ENCODE measurements at places on chromosomes 5 and 9.

DNA sequence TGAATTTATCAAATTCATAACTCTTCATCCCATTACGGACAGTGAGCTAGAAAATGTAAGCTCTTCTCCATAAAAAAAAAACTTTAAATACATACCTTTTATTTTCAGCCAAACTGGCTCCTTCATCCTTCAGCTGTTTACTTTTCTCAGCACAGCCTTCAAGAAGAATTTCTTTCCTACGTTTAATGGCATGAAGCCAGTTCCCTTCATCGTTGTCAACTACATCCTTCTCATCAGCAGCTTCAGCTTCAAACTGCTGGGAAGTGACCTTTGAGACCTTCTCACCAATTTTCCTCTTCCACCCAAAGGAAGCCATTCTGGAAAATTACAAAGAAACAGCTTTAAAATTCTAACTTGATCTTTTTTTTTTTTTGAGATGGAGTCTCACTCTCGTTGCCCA lies 9.1 kb downstream of the TTC33 start:
- H3K27me3 ChIP-seq: no peaks in the 10 kb centered on the region
- H3K4me3 ChIP-seq: no peak overlapping the region
- no peak overlapping the region for H3K27ac ChIP-seq
- H3K36me3 ChIP-seq: peaks cover 7% of the 10 kb centered on the region
- H3K4me1 ChIP-seq: no peaks in the 10 kb centered on the region

DNA sequence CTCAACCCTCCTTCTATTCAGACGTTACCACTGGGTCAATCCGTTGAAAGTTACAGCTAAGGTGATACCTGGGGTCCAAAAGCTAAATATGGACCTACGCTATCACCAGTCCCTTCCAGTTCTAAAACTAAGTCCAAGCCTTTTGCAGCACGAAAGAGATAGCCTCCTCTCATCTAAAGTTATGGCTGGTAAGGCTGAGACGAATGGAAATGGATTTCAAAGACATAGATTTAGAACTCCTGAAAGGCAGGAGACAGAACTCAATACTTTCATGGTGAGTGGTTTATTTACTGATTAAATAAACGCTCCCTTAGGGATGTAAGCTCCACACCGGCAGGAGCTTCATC lies 751 bp upstream of the RIC1 start:
- H3K27me3 ChIP-seq: no peaks in the 10 kb centered on the region
- peak overlapping the region; percentile 87 for H3K27ac ChIP-seq
- H3K4me1 ChIP-seq: no peaks in the 10 kb centered on the region
- H3K4me3 ChIP-seq: peak overlapping the region; percentile 95
- no peak for DNase-seq
- H3K36me3 ChIP-seq: 0 out of 3 replicates have a peak, but pooled peaks cover 4% of the 10 kb centered on the region

DNA sequence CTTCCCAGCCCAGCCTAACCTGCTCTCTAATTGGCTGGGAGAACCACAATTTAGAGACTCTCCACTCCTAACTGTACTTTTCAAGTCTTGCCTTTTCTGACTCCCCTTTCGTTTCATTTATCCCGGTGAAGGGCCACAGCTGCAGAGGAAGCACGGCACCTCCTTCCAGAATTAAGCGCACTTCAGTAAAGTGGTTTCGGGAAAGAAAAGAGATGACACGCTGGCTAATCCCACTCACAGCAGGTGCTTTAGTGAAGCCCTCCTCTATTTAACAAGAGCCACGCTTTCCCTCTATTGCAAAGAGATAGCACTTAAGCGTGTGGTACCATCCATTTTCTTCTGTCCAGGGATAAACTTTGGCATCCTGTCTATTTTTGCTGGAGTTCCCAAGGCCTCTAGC lies 4.8 kb downstream of the DNAH5 start:
- H3K4me3 ChIP-seq: no peak overlapping the region
- H3K27me3 ChIP-seq: no peaks in the 10 kb centered on the region
- H3K4me1 ChIP-seq: no peaks in the 10 kb centered on the region
- no peaks in the 10 kb centered on the region for H3K36me3 ChIP-seq
- H3K27ac ChIP-seq: no peak overlapping the region

- H3K4me3 ChIP-seq: no peak overlapping the region
- no peak overlapping the region for H3K27ac ChIP-seq
- no peak for DNase-seq
- peaks cover 12% of the 10 kb centered on the region for H3K27me3 ChIP-seq
- H3K4me1 ChIP-seq: no peaks in the 10 kb centered on the region
These were observed 11.4 kb upstream of the ADRA1B start for GRCh38 chr5:159904874-159905273.

DNA sequence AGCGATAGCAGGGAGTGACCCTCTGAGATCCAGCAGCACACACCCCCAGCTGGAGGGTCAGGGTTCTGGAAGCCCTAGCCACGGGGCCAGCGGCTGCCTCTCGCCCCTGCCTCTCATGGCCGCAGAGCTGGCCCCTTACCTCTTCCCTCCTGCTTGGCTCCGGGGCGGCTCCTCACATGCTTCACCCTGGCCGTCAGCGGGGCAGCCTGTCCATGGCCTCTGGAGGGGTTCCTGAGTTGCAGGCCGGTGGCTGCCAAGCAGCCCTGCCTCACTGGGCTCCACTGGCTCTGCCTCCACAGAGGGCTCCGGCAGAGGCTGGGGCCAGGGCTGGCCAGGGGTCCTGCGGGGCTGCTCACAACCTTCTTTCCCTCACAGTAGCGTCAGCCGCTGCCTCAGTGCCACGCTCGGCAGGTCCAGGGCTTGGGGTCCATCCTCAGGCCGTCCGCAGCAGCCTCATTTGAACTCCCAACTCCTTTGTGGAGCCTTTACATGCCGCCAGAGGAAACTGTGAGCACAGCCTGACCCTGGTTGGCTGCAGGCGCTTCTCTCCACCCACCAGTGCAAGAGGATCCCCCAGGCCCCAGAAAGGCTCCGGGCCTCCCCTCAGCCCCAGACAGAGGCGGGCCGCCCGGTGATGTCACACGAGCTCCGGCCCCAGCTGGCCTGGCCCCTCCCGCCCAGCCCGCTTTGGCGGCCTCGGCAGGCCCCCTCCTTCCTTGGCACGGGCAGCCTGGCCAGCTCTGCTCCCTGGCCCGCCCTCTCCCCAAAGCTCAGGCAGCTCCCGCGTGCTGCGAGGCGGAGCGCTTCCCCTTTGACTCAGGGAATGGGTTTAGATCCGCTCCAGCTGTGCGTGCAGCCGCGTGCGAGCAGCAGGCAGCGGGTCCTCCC lies at the start of gene ANGPTL2:
ANGPTL2 (minus strand) TSS at position 460 of the 888 bp plus-strand sequence. CDS start 13,904 bp downstream, outside the sequence.
- peaks cover 14% of the 10 kb centered on the region for H3K4me1 ChIP-seq
- DNase-seq: peak; percentile 23
- peaks cover 41% of the 10 kb centered on the region for H3K27me3 ChIP-seq
- no peak within 1 kb of the TSS for H3K27ac ChIP-seq
- no peaks in the 10 kb centered on the region for H3K36me3 ChIP-seq

GRCh38 chr9:134988706-134989105 lies 71.0 kb upstream of the FCN1 start:
- no peak overlapping the region for H3K27ac ChIP-seq
- H3K36me3 ChIP-seq: no peaks in the 10 kb centered on the region

Measured in K562 (cell line).